ENCODE measurements at places on chromosomes 2 and 18.

- peak; percentile 20 for DNase-seq
These were observed 214.4 kb upstream of the DSEL start for GRCh38 chr18:67730886-67731285.

DNA sequence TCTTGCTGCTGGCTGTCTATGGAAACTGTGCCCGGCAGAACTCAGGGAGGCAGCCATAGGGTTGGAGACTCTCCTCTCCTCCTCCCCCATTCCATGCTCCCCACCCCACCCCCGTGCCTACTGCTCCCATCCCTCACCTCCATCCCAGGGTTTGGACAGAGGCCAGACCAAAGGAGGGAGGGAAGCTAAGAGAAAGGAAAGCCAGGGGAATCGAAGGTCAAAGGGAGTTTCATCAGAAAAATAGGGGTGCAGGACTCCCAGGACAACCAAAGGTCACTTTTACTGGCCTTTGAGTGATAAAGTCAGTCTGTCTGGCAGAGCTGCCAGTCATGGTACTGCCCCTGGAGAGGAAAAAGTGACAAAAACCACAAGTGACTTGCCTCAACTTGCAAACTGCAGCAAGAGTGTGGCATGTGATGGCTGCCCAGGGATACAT lies 187.3 kb upstream of the CTAGE1 start:
- no peak for DNase-seq

- DNase-seq, result no peak
These were observed 558 bp downstream of the TTC39C start for GRCh38 chr18:24014986-24015638.

GRCh38 chr2:7649461-7650228 lies 732.4 kb downstream of the RNF144A start:
- DNase-seq, result no peak

GRCh38 chr2:62660087-62660486 lies 45.4 kb upstream of the EHBP1 start:
- no peak for DNase-seq

DNA sequence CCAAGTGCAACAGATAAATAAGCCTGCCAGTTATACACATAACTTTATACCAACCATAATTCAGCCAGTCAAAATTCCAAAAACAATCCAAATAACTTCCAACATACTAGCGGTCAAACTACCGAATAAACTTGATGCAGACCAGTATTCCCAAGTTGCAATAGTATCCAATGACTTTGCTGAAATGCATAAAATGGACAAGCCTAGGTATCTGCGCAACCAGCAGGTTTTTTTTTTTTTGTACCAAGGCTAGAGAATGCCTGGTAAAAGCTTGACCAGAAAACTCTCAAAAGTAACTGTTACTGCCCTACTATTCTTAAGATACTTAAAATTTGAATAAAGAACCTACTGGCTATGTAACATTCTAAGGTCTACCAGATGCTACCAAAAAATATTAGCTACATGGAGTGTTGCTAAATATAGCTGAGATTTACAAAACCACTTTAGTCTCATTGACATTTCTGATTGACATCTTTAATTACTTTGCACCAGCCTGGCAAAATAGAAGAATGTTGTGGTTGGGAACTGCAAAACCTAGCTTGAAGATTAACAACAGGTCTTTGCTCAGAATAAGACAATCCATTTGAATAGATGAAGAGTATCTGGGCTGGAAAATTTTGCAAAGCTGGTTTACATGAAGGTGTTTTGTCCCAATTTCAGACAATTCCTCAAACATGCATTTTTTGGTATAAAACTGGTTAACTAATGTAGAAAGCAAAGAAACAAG lies 7.3 kb downstream of the SRSF7 start:
- DNase-seq, result no peak
